ENCODE measurements at places on chromosomes 1 and 21.

GRCh38 chr1:171965777-171966176 is 124.5 kb downstream of the DNM3 start:
- no peak for DNase-seq

DNA sequence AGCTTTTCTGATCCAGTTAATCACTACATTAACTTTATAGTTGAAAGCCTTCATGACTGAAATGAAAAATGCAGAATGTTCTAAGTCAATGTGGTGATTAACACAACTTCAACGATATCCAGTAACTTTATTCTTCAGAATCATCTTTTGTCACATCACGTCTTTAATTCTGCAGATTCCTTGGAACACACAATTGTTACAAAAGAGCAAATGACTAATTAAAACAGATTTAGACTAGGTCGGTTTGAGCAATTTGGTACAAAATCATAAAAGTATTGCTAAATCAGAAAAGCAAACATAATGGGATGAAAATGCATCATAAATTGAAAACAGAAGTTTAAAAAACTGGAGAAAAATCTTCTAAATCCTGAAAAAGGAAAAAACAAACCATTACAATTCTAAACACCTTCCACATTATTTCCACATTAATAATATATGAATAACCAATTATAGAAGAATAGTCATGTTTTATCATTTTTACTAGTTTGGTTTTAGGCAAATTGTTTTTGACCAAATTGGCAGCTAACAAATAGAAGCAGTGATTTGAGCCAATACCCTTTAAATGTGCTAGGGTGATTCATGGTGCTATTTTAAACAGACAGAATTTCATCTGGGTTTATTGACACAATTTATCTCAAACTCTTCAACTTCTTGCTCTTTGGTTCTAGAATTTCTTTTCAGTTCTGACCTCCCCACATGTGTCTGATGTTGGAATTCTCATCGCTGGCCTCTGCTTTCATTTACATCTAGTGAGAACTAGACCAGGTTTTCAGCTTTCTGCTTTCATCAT is 468.1 kb upstream of the PTBP2 start:
- DNase-seq: no peak

- DNase-seq: no peak
Measured at GRCh38 chr1:47434051-47434842, 3.6 kb upstream of the FOXD2 start.

DNA sequence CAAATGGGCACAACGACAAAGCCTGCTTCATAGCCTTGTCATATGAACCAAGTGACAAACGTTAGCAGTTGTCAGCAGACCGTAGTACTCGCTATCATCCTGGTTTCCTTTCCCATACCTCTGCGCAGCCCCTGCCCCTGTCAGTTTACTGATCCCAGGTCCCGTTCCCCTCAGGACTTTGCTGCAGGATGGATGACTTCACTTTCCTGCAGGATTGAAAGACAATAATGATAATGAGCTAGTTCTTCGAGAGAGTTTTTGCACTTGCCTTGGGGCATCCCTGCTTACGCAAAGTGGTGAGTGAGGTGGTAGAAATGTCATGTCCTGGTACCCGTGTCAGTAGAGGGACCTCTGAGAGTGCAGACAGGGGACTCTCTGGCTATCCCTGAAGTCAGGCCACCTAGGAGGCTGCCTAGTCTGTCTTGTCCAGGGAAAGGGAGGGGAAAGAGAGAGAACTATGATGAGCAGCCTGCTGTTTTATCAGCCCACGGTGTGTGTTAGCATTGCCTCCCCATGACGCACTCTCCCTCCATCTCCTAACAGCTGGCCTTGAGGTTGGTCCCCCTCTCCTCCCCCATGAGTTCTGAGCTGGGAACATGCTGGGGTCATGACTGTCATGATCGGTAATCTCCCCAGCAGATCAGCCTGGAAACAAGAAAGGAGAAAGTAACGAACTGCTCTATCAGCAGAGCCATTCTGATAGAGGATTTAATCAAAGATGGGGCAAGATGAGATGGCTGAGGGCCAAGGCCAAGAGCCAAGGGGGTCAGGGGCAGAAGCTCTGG is 53.7 kb downstream of the ELK4 start:
- DNase-seq: no peak

DNA sequence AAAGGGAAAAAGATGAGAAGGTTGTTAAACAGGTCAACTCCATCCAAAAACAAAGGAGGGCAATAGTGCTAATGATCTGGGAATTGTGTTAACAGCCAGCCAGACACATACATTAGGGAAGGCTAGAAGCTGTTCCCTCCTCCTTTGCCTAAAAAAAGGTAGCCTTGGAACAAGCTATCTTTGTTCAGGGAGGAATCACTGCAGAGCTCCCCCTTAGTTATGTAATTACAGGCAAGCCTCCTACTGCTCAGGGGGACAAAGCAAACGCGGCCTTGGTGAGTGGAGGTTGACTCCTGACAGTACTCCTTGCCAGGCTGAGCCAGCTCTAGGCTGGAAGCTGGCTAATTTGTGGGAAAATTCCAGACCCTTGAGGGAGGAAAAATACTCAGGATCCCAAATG is 97.6 kb downstream of the VAV3 start:
- no peak for DNase-seq

GRCh38 chr1:228410015-228410414 is 3.4 kb upstream of the TRIM11 start:
- no peak for DNase-seq

- DNase-seq: no peak
Measured at GRCh38 chr1:234495231-234495990, 16.4 kb upstream of the TARBP1 start.

DNA sequence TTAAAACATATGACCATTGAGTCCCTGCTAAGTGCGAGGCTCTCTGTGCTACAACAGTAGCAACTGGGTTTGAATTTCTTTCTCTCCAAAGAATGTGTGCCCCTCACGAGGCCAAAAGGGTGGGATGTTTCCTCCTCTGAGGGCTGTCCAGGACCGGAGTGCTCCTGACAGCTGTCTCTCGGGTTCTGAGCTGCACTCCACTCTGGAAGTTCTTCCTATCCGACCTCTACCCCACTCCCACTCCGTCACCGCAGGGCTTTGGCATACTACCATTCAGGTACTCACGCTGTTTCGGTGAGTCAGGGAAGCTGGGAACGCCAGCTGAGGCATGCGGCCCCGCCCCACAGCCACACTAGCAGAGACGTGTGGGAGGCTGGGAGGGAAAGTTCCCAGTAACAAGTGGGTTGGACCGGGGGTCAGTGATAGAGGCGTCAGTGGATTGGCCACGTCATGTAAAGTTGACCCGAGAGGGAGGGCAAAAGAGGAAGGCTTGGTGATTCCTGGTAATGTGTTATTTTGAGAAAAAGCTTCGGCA is 705 bp upstream of the SLC50A1 start:
- DNase-seq: peak; percentile 57

- DNase-seq: no peak
Measured at GRCh38 chr1:156407344-156407743, 38.3 kb downstream of the RHBG start.

- DNase-seq: no peak
Measured at GRCh38 chr1:11790880-11791715, 14.7 kb downstream of the MTHFR start.

DNA sequence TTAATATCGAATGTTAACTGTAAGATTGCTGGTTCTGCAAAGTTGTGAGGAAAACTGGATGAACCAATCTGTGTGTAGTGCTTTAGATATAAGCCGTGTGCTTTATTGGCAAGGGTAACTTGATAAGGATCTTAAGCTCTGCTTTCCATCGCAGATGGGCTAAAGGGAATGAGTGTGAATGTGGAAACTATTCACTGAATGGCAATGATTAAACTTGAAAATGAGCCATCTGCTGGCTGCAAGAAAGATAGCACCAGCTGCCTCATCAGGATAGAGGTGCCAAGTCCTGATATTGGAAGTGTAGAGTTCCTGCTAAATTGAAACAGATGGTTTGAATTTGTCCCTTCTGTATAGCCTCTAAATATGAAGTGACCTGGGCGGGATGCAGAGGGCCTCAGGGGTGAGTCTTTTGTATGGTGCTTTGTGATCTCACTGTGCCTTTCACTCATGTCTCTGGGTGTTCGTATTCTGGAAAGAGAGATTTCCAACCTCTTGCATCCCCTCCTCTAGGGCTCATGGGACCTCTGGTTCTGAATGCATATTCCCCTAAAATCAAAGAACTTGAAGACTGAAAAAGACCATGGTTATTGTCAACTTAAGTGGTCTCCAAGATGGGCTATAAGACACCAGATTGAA is 9.2 kb downstream of the FCRL3 start:
- DNase-seq: no peak

GRCh38 chr21:35005560-35006224 is 43.4 kb downstream of the RUNX1 start:
- DNase-seq: no peak

GRCh38 chr1:235943581-235944114 is 76.9 kb upstream of the LYST start:
- no peak for DNase-seq

- peak; percentile 47 for DNase-seq
Measured at GRCh38 chr1:201254625-201255478, 28.5 kb upstream of the PKP1 start.

DNA sequence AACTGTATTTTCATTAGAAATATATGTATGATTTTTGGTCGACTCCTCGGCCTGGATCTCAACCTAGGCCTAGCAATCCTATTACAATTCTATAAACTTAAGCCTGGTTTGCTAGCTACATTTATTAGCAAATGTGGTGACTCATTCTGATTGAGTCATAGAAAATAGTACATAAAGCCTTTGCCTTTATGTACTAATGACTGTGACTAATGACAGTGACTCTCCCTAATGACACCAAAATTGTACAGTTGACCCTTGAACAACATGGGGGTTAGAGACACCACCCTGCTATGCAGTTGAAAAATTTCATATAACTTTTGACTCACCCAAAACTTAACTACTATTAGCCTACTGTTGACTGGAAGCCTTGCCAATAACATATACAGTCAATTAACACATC is 78.9 kb downstream of the CLEC20A start:
- DNase-seq: no peak

- DNase-seq: no peak
Measured at GRCh38 chr1:6530504-6531160, 23.7 kb downstream of the NOL9 start.

- no peak for DNase-seq
Measured at GRCh38 chr1:46310321-46310720, 6.8 kb downstream of the UQCRH start.

- DNase-seq: peak; percentile 31
Measured at GRCh38 chr1:225652729-225653462, at the start of gene ENAH. TSS of gene ENAH (minus strand) at chr1:225653123. CDS start at chr1:225652690, 433 bp downstream.

DNA sequence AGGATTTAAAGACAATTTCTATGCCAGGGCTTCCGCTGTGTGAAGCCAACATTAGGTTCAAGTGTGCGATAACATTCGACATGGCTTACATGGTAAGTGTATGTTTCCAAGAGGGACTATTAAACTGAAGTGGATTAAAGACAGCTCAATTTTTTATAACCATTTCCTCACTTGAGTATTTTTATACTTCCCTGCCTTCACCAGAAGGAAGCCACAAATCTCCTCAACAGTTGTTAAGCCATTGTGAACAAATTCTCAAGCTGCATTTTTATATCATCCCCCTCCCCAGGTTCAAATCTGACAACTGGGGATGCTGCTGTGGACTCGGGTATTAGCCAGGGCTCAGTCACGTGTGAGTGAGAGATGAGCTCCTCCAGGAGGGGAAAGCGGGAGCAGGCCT is 116.3 kb downstream of the RHOU start:
- no peak for DNase-seq

- DNase-seq: no peak
Measured at GRCh38 chr1:30586671-30587070, 136.7 kb downstream of the MATN1 start.

DNA sequence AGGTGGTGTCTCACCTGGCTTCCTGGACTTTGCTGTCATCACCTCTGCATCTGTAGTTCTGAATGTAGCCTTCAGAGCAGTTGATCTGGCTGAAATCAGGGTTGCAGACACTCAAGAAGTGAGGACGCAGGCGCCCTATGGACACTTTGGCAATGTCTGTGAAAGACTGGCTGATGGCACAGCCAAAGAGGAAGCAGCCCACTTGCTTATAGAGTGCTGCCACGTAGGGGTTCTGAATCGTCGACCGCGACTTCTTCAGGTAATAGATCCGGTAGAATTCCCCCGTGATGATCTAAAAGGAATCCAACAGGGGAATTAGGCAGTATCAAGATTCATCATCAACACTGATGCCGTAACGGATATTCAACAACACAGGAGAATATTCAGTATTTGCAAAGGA is 55.1 kb downstream of the PLPP3 start:
- peak; percentile 29 for DNase-seq

GRCh38 chr21:32641710-32642698 is 29.8 kb upstream of the CFAP298 start:
- DNase-seq: no peak

GRCh38 chr1:179637211-179637860 is 45.7 kb downstream of the TDRD5 start:
- no peak for DNase-seq

GRCh38 chr1:12130466-12131130 is 36.2 kb upstream of the TNFRSF1B start:
- DNase-seq: no peak

GRCh38 chr1:24554714-24555113 is 1.2 kb upstream of the NCMAP start:
- DNase-seq: no peak

DNA sequence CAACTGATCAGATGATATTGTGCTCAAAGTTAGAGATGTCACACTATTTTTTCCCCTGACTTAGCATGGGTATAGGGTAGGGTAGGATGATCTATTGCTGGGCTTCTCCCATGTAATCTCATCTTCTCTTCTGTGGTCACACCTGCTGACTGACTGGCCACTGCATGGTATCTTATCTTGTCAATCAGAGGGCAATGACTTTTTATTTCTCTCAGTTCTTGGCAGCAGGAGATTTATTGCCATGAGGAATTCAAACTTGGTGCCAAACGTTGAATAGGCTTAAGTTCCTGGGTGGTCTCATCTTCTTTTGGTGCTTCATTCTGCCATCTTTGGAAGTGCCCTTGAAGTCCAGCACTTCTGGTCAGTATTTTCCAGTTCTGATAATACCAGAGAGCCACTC is 226.4 kb upstream of the POGK start:
- no peak for DNase-seq

DNA sequence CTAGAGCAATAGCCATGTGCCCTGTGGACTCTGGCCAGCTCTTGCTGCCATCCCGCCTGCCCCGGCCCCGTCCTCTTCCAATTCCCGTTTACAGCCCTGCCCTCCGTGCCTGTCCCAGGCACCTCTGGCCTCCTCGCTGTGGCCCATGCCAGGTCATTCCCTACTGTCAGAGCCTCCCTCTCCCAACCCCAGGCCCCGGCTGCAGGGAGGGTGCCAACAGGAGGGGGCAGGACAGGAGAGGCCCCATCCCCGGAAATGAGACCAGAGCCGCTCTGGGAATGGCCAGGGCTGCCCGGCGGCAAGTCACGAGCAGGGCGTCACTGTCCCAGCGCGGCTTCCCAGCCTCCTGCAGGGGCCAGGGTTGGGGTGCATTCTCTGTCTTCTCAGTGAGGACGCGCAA is 23.5 kb upstream of the TSPEAR start:
- no peak for DNase-seq

- no peak for DNase-seq
Measured at GRCh38 chr1:200525090-200525987, 95.2 kb downstream of the KIF14 start.

Data from stimulated activated naive B cell treated with anti-CD40 and anti-IgM and Interleukin-4, amounts not matched to agents 10 μg/mL and 1 μg/mL and 100 μg/mL, for 72 hours (primary cell).